ENCODE measurements at places on chromosomes 2 and 18. TPM values are rescaled to one million over a fixed set of nuclear protein-coding genes. Genes with fewer than 3 reads are reported as not detected.

Gene CELF4
- total RNA-seq: not detected

Gene TRAPPC12
- total RNA-seq: 95.4 TPM

Gene FRZB
- not detected for total RNA-seq

Gene ZRANB3
- total RNA-seq: 14.4 TPM

Gene TM4SF20
- total RNA-seq: not detected

Gene RAB27B
- 0.17 TPM for total RNA-seq

Gene TMEM169
- total RNA-seq: 0.40 TPM

Gene GKN1
- total RNA-seq: not detected

Gene ACMSD
- not detected for total RNA-seq

Gene TNFAIP6
- total RNA-seq: 0.29 TPM

Gene MTLN
- 38.3 TPM for total RNA-seq

Gene REG3A
- total RNA-seq: not detected

Gene RGPD4
- total RNA-seq: 0.07 TPM

Gene IL36RN
- not detected for total RNA-seq

Gene OTOS
- not detected for total RNA-seq

Gene INPP1
- total RNA-seq: 4.2 TPM

Gene CD226
- 8.3 TPM for total RNA-seq

DNA sequence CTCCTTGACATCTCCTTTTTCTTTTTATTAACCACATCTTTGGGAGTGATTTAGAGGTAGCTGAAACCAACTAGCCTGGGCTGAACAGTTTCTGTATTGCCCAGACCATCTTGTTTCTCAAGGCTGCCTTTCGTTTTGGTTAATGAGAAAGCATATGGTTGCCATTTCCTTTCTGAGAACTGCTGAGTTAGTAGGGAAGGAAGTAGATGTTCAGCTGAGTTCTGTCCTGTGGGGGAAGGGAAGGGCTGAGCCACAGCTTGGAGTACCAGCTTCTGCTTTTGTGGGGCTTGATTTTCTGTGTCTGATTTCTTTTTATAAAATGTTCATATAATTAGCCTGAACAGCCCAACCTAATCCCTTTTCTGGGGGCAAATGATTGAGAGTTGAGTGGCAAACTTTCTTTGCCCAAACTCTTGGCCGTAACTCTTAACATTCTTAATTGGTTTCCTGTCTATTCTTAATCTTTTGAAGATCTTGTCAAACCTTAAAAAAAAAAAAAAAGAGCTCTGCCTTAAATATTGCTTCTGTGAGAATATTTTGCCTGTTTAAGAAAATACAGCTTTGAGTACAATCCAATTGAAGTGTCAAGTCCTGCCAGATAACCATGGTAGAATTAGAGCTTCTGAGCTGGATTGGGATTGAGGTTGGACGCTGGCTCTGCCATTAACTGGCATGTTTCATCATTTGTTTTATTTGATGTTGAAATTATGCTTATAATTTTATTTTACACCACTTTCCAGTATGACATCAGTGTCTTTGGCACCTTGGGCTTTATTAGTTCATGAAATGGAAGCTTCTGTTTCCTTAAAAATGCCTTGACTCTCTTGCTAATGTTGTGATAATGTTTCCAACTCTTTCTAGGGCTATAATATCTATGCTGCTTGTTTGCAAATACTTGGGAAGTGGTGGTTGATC lies 1.9 kb upstream of the NABP1 start:
- DNase-seq: peak; percentile 29

- DNase-seq: no peak
These were observed 105.5 kb downstream of the CAPN13 start for GRCh38 chr2:30701782-30702181.

GRCh38 chr2:225090746-225091145 lies 48.5 kb upstream of the DOCK10 start:
- DNase-seq: no peak

DNA sequence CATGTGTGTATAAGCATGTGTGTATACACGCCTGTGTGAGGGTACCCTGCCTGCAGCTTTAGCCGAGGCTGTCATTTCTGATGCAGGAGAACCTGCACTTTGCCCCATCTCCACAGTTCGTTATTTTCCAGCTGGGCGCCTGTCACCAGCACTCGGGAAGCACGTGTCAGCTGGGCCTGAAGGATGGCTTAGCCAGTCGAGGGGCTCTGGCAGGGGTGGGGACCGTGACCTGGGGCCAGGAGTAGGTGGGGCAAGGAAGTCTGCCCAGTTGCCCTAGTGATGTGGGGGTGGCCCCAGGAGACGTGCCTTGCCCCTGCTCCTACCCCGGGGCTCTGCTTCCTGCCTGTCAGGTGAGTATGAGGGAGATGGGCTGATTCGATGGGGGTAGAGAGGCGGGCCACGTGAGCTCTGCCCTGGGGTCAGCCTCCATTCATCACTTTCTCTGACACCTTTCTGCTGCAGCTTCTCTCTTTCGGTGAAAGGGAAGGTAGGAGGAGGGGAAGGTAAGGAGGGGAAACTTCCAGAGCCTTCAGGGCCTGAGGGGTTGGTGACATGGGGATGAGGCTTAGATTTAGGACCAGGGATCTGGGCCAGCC lies 130.6 kb upstream of the SKOR2 start:
- DNase-seq: no peak

- DNase-seq: no peak
These were observed 204.9 kb upstream of the MC4R start for GRCh38 chr18:60577457-60577856.

DNA sequence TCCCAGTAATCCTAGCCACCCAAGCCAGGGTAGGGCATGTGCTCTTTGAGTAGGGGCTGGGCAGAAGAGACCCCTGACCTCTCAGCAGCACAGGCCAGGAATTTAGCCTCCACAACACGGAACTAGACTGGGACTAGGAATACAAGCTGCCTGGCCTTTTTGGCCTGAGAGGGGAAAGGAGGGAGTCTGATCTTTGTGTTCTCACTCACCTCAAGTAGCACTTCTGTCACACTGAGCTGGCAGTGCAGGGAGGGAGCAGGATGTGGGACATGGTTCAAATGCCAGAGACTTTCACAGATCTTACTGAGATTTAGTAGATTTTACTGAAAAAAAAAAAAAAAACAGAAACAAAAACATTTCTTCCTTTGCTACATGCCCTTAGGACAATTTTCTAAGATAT lies 395.2 kb downstream of the CMPK2 start:
- DNase-seq: no peak

DNA sequence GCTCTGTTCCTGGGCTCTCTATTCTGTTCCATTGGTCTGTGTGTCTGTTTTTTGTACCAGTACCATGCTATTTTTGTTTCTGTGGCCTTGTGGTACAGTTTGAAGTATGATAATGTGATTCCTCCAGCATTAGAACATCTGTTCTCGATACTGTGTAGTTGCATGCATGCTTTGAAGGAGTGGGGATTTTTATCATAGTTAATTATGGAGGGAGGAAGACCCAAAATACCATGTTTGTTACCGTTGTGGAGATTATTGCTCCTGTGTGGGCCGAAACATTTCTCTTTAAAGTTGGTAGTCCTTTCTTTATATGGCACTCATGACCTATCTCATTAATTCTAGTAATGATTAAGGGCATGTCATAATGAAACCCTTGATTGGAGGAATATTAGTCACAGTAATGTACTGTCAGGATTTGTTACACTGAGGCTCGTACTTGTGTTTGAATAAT lies 87.6 kb downstream of the TTC27 start:
- DNase-seq: no peak

DNA sequence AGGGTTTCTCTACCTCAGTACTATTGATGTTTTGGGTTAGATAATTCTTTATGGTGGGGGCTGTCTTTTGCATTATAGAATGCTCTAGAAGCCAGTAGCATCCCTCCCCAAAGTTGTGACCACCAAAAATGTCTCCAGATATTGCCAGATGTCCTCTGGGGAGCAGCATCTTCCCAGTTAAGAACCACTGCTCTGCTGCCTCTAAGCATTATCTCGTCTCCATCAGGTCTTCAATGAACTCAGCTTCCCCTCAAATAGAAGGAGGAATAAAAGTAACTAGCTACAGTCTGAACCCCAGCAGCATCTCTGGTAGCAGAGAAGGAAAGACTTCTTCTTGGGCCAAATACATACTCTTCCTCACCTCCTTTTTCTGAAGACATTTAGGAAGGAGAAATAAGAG lies 244.1 kb downstream of the AGPS start:
- DNase-seq: no peak

- DNase-seq: no peak
These were observed 52.0 kb upstream of the HS6ST1 start for GRCh38 chr2:128370468-128371247.

- no peak for DNase-seq
These were observed 3.9 kb upstream of the TTC39C start for GRCh38 chr18:24010673-24011072.

DNA sequence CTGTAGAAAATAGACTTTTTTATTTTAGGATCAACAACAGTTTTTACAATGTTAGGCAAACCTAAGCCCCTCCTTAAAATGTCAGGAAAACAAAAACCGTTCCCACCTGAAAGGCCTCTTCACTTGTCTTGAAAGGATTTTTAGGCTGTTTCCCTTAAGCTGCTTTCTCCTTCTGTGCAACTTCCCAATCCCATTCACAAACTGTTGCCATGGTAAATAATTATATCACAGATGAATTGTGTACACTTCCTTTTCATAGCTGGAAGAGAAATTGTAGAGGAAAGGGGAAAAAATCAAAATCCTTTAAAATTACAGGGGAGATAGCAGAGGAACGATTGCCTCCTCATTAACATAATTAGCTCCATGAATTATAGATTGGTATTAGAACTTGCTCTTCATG lies 1488.0 kb upstream of the CELF4 start:
- DNase-seq: no peak

DNA sequence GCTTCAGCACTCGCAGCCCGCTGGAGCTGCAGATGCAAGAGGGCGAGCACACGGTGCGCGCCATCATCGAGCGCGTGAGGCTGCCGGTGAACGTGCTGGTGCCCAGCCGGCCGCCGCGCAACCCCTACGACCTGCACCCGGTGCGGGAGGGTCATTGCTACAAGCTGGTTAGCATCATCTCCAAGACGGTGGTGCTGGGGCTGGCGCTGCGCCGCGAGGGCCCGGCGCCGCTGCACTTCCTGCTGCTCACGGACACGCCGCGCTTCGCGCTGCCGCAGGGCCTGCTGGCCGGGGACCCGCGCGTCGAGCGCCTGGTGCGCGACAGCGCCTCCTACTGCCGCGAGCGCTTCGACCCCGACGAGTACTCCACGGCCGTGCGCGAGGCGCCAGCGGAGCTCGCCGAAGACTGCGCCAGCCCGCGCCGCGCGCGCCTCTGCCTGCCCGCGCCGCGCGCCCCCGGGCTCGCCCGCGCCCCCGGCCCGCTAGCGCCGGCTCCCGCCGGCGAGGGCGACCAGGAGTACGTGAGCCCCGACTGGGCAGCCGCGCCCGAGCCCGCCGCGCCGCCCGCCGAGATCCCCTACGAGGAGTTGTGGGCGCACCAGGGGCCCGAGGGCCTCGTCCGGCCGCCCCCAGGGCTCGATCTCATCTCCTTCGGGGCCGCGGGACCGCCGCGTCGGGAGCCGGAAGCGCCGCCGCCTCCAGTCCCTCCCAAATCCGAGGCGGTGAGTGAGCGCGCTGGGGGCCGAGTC lies 11.8 kb downstream of the GAREM2 start:
- peak; percentile 80 for DNase-seq

DNA sequence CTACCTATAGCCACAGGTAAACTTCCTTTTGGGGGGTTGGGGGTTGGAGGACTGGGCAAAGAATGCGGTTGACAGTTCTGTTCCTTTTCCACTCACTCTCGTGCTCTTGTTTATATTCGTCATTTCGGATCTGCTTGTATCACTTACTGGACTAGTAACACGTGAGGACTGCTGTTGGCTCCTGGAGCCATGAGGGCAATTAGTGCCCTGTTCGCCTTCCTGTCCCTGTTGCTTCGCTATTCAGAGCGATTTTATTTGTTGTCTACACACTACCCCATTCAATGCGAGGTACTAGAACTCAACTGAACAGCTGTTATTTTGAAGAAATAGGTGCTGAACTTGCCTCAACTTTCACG lies 1.1 kb downstream of the KCNJ3 start:
- DNase-seq: no peak

- no peak for DNase-seq
These were observed 79.5 kb downstream of the FAM161A start for GRCh38 chr2:61774351-61774750.

- no peak for DNase-seq
These were observed 26.8 kb upstream of the RTTN start for GRCh38 chr18:70232261-70232660.

DNA sequence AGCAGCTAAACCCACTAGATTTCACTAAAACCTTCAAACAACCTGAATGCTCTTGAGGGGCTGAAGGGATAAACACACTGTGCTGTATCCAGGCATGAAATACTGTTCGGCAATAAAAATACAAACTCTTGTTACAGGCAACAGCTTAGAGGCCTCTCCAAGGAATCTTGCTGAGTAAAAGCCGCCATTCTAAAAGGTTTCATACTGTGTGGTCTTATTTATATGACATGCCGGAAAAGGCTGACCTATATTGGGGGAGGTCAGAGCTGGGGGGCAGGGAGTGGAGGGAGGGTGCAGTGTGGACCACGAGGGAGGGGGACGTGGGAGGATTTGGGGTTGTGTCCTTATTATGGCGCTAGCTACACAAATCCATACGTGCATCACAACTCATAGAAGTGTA lies 136.2 kb downstream of the MBP start:
- DNase-seq: no peak

DNA sequence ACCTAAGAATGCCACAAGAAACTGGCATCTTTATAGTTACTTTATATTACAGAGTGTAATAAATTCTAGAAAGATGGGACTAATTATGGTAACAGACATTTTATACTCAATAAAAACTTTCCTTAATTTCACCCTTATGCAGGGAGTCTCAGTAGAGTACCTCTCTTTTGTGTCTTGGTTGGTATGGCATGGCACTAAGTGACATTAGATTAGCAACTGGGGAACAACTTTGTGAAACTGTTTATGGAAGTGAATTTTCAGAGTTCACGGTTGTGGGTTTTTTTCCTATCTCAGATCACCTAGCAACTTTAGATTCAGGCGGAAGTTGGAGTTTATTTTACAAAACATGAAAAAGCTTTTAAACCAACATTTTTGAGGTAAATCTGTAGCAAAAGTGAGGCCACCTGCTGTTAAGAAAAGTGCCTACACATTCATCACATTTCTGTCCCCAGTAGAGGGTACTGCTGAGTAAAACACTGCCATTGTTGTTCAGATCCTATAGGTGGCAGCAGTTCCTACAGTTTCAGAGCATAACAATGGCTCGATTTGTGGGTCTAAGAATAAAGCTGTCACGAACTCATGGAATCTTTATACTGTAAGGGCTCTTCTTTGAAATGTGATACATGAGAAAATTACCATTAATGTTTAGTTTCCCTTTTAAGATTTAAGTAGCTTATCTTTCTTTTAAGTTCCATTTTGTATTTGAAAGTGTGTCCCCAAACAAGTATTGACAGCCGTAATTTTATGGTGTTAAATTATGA lies 117.6 kb downstream of the CAMKMT start:
- no peak for DNase-seq

DNA sequence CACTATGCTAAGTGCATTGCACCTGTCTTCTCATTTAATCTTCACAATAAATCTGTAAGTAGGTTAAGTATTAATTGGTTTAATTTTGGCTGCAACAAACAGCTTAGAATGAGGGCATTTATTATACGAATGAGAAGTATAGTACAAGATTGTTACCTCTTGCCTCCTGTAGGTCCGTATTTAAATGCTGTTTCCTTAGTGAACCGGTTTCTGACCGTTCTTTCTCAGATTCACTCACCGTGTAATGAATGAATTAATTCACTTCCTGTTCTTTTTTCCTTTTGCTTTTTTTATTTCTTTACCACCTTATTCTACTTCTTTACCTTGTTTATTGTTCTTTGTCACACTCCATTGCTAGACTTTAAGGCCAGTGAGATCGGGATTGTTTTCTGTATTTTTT lies 153.8 kb upstream of the RASGRP3 start:
- no peak for DNase-seq

GRCh38 chr2:233084488-233084887 lies 24.3 kb downstream of the INPP5D start:
- DNase-seq: no peak

Measured in activated B cell treated with CpG ODN at 0.5 μM for 24 hours (primary cell).